Stimulated activated CD8-positive, alpha-beta memory T cell treated with anti-CD3 and anti-CD28 coated beads, Interleukin-4, amount 100 ng/mL, for 1 hour (primary cell): ENCODE measurements at places on chromosomes 6 and 20.

DNA sequence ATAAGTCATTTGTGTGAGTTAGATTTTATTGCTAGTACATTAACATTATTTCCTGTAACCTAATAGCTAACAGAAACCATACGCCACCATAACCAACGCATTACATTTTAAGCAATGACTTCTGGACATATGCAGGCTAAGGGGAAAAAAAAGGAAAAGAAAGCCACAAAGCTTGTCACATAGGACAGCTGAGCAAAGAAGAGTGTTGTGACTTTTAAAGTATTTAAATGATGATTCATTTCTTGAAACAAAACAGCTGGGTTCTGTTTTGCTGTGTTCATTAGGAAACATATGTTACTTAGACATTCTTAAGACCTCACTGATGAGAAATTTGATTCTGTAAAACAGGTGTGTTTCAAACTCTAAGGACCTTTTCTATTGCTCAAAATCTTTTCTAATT is 171.4 kb downstream of the COL9A1 start:
- DNase-seq, result no peak

DNA sequence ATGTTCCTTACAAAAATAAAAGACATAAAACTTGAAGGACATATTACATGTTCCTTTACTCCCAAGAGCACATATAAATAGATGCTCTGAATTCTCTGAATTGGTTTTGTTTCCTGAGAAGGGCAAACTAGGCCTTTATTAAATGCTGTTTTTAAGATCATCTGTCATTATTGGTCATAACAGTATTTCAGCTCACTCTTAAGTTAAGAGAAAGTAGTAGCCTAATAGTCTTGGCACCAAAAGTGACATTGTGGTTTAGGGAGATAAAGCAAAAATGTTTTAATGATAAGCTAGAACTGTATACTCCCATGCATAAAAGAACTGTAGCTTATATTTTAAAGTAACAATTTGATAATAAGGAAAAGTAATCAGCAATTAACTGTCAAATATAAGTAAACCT is 361.1 kb upstream of the PTCHD4 start:
- no peak for DNase-seq

GRCh38 chr20:34365765-34366213 is 2.7 kb downstream of the ITCH start:
- DNase-seq, result no peak

DNA sequence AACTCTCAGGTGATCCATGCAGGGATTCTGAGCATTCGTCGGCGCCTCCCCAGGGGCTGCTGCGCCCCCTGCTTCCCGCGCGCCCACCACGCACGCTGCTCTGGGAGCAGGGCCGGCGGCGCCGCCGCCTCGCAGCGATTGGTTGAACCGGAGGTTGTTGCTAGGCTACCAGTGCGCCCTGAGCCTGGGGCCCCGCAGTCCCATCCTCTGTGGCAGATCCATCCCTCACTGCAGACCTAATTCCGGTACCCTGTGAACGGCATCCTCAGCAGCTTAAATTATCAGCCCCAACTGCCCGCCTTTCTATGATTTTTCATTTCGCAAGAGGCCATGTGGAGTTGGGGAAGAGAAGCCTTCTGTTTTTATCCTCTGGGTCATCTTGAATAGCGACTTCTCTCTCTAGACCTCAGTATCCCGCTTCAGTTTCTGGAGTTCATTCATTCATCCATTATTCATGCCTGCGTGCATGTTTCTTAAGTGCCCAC is 15.4 kb downstream of the PNPLA1 start:
- DNase-seq, result no peak

DNA sequence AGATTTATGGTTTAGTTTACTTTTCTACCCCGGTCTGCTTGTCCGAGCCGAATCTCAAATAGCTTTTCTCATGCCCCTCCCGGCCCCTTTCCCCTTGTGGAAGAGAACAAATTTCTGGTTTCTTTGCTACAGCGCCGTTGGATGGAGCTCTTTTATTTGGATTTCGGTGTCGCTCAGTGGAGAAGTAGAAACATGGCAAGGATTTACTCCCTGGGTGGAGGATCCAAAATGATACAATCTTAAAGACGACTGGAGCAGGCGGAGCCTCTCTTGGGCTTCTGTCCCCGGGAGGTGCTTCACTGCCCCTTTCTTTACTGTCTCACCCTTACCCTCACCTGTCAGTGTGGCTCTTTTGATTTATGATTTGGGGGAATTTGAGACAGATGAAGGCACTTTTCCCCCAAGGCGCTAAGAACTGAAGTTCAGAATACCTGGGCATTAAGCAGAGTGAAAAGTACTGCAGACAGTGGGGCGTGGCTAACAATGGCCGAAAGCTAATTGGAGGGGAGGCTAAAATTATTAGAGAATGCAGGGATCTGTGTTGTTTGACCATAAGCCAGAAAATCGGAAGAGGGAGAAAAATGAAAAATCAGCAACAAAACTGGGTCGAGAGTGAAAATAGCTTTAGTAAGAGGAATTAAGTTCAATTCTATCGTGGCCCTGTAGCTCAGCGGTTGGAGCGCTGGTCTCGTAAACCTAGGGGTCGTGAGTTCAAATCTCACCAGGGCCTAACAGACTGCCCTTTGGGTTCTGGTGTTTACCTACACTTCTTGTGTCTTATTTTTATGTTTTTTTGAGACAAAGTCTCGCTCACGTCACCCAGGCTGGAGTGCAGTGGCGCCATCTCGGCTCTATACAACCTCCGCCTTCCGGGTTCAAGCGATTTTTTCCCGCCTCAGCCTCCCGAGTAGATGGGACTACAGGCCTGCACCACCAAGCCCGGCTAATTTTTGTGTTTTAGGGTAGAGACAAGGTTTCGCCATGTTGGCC is 145.1 kb upstream of the ZNF184 start:
- no peak for DNase-seq
